ENCODE measurements at places on chromosomes 6 and 20. TPM values are rescaled to one million over a fixed set of nuclear protein-coding genes. Genes with fewer than 3 reads are reported as not detected.

Gene RUNX2
- 4.9 TPM for total RNA-seq

DNA sequence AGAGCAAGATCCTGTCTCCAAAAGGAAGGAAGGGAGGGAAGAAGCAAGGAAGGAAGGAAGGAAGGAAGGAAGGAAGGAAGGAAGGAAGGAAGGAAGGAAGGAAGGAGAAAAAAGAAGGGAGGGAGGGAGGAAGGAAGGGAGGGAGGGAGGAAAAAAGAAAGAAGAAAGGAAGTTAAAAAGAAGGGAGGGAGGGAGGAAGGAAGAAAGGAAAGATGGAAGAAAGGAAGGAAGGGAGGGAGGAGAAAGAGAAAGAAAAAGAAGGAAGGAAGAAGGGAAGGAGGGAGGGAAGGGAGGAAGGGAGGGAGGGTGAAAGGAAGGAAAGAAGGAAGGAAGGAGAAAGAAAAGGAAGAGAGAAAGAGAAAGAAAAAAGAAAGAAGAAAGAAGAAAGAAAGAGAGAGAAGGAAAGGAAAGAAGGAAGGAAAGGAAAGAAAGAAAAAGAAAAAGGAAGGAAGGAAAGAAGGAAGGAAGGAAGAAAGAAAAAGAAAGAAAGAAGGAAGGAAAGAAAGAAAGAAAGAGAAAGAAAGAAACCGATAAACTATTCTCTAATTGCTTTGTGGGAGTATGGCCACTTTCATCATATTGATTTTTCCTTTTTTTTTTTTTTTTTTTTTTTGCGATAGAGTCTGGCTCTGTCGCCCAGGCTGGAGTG lies 9.5 kb downstream of the HLA-DRA start:
- no peak overlapping the region for H3K4me3 ChIP-seq
- H3K27ac ChIP-seq: no peak overlapping the region
- peaks cover 22% of the 10 kb centered on the region for H3K27me3 ChIP-seq

GRCh38 chr6:35358086-35358485 lies 15.7 kb downstream of the PPARD start:
- H3K36me3 ChIP-seq: peaks cover 14% of the 10 kb centered on the region
- peaks cover 35% of the 10 kb centered on the region for H3K4me1 ChIP-seq
- peak overlapping the region; percentile 55 for H3K27ac ChIP-seq
- H3K4me3 ChIP-seq: no peak overlapping the region

- peak; percentile 76 for DNase-seq
- H3K27ac ChIP-seq: peak within 1 kb of the TSS; percentile 11
- peaks cover 24% of the 10 kb centered on the region for H3K27me3 ChIP-seq
These were observed at the start of gene LRRC73 for GRCh38 chr6:43509984-43510826. LRRC73 (minus strand) TSS chr6:43510346; CDS start chr6:43509785, 561 bp downstream.

DNA sequence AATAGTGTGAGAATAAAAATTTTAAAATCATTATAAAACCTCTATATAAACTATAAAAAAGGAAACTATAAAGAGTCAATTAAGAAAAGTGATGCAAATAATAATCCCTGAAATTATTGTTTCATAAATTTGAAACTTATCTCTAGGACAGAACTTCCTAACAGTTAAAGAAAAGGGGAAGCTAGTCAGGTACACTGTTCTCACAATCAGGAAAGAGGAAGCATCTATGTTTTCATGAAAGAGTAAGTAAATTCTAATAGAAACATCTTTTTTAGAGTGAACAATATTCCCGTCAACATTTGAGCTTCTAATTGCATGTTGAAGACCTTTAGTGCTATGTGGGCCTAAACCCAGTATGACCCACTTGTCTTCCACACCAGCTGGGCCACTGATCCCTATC lies 1.2 kb upstream of the ADGRF1 start:
- DNase-seq: no peak
- H3K27me3 ChIP-seq: no peaks in the 10 kb centered on the region
- H3K4me3 ChIP-seq: no peak overlapping the region
- no peak overlapping the region for H3K27ac ChIP-seq
- peaks cover 47% of the 10 kb centered on the region for H3K4me1 ChIP-seq
- H3K36me3 ChIP-seq: no peaks in the 10 kb centered on the region

- peak overlapping the region; percentile 66 for H3K4me3 ChIP-seq
- H3K27me3 ChIP-seq: peaks cover 66% of the 10 kb centered on the region
- no peak overlapping the region for H3K27ac ChIP-seq
- H3K4me1 ChIP-seq: peaks cover 35% of the 10 kb centered on the region
- no peak for DNase-seq
- H3K36me3 ChIP-seq: no peaks in the 10 kb centered on the region
These were observed 23.0 kb upstream of the SLC22A7 start for GRCh38 chr6:43274916-43275597.

All from mesothelial cell of epicardium (in vitro differentiated cells).